ENCODE measurements at places on chromosomes 3 and 15.

DNA sequence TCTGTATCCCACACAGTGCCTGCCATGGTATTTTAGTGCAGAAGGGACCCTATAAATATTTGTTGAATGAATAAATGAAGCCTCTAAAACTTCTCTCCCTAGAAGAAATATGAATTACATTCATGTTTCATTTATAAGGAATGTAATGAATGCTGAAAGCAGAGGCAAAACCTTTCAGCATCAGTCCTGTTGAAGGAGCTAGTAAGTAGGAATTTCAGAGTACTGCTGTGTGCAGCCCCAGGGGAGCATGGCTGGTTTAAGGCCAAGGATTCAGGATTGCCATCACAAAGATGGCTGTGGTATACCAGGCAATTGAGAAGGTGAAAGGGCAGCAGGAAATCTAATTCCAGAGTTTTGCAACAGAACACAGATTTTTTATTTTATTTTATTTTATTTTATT, 1131.4 kb downstream of the IGSF11 start:
- no peak for DNase-seq

DNA sequence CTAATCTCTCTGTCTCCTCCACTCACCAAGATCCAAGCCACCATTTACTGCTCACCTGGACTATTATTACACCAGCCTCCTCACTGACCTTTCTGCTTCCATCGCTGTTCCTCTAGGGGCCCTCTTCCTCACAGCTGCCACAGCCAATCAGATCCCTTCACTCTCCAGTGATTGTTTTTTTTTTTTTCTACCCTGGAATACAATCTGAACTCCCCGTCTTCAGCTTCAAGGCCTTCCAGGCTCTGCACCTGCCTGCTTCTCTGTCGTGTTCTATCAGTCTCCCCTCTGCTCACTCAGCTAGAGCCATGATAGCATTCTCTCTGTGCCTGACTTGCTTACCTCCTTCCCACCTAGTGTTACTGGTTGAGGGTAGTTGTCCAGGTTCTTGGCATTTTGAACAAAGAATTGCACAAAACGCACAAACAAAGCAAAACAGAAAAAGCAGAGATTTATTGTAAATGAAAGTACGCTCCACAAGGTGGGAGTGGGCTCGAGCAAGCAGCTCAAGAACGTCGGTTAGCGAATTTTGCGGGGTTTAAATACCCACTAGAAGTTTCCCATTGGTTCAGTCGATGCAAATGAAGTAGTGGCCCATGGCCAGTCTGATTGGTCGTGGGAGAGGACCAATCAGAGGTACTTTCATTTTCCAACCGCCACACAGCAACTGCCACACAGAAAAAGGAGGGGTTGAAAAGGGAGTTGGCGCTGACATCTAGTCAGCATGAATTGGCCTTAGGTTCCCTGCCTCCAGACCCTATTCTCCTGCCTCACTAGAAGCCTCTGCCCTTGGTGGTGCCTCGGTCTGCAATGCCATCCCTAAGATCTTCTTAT, 188.9 kb downstream of the TLE3 start:
- no peak for DNase-seq

DNA sequence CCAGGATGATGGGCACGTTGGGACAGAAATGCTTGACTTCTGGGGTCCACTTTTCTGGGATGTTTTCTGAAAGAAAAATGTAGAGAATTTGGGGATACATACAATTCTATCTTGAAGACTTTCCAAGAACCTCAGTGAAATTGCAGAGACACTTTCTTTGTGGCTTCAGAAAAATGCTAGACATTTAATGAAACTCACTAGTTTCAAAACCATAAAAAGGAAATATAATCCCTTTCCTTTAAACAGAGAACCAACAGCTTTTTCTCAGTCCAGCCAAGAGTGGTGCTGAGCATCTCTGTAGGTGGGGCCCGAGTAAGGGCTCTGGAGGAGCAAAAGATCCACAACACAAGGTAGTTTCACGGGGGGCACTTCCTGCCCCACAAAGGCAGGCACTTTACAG, 4.4 kb upstream of the GPX1 start:
- no peak for DNase-seq

- no peak for DNase-seq
These were observed 6.0 kb upstream of the PODXL2 start for GRCh38 chr3:127622772-127623576.

DNA sequence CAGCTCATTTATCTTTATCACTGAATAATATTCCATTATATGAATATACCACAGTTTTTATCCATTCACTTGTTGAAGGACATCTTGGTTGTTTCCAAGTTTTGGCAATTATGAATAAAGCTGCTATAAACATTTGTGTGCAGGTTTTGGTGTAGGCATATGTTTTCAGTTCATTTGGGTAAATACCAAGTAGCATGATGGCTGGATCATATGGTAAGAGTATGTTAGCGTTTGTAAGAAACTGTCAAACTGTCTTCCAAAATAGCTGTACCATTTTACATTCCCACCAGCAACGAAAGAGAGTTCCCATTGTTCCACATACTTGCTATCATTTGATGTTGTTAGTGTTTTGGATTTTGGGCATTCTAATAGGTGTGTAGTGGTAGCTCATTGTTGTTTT, 72.0 kb upstream of the GOLGA8J start:
- DNase-seq: no peak

DNA sequence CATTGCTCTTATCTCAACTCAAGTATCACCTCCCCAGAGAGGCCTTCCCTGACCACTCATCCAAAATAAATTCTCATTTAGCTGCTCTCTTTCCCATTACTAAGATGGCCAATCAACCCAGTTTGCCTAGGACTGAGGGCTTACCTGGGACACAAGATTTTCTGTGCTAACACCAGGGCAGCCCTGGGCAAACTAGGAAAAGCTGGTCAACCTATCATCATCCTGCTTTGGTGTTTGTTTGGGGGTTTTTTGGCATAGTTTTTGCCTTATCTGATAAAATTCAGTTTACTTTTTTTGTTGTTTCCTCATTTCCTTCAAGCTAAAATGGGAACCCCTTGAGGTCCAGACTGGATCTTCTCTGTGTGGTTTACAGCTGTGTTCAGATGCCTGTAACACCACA, 131.4 kb upstream of the NR2F2 start:
- DNase-seq: no peak

DNA sequence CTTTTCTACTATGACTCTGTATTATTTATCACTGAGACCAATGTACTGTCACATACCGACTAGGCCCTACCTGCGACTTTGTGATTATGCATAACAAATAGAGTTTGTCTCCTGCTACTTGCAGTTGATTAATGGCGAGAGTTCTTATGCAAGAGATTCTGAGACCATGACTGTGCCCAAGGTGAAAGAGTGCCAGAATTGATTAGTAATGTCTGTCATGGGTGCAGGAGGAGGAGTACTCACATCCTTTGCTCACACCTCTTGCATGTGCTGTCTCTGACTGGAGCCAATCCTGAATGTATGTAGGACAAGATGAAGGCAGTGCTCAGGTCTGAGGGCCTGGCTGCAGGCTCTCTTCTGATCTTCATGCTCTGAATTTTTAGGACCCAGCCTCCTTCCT, 260.7 kb downstream of the THSD4 start:
- DNase-seq: no peak

DNA sequence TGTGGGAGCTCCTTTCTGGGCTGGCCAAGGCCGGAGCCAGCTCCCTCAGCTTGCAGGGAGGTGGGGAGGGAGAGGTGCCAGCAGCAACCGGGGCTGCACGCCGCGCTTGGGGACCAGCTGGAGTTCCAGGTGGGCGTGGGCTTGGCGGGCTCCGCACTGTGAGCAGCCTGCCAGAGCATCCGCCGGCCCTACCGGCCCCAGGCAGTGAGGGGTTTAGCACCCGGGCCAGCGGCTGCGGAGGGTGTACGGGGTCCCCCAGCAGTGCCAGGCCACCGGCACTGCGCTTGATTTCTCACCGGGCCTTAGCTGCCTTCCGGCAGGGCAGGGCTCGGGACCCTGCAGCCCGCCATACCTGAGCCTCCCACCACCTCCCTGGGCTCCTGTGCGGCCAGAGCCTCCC, 651.0 kb upstream of the ARPP21 start:
- no peak for DNase-seq

- DNase-seq: no peak
These were observed 981.4 kb downstream of the FHIT start for GRCh38 chr3:60269829-60270266.

DNA sequence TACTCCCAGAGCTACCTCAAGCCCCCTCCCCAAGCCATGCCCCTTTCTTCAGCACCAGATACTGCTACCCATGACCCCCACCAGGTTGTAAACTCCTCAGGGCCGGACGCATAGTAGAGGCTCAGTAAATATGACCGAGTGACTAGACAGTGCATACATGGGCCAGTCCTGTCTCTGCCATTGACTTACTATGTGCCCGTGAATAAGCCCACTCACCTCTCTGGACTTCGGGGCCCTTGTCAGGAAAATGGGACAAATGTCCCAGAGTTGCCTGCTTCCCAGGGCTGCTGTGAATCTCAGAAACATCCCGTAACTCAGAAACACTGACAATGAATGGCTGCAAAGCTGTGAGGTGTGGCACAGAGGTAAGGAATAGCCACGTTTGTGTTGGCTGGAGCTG, 48.2 kb upstream of the FGD5 start:
- no peak for DNase-seq
